ENCODE measurements at places on chromosomes 11 and 22.

GRCh38 chr11:94895451-94895850 is 77.9 kb downstream of the CWC15 start:
- no peak for DNase-seq

- DNase-seq = no peak
These were observed 1015.8 kb downstream of the BRD1 start for GRCh38 chr22:48811885-48812284.

GRCh38 chr22:31951194-31952093 is 7.1 kb downstream of the YWHAH start:
- DNase-seq = no peak

DNA sequence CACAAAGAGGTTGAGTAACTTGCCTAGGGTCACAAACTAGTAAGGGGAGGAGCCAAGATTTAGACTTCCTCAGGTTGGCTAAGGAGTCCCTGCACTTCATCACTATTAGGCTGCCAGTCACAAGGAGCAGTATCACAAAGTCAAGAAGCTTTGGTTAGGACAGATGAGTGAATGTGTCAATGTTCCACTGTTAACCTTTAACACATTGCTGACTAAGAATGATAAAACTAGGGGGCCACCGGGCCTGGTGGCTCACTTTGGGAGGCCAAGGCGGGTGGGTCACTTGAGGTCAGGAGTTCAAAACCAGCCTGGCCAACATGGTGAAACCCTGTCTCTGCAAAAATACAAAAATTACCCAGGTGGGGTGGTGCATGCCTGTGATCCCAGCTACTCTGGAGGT is 32.0 kb downstream of the TMEM123 start:
- DNase-seq = no peak

- no peak for DNase-seq
These were observed 23.2 kb upstream of the NRGN start for GRCh38 chr11:124716591-124716990.

DNA sequence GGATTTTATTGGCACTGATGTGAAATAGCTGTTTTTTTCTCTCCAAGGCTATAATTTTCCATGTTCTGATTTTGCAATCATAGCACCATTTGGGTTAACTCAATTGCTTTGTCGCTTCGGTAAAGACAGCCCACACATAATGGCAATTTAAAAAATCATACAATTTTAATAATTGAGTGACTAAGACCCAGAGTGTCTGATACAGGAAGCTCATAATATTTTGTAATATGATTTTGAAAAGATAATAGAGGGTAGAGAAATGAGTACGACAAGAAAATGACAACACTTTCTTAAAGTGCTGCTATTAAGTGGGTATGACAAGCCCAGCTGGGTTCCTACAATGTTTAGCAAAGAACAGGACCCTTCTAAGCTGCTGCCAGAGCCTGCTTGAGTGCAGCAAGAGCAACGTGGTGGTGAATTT is 439.1 kb downstream of the METTL15 start:
- DNase-seq = peak; percentile 17

DNA sequence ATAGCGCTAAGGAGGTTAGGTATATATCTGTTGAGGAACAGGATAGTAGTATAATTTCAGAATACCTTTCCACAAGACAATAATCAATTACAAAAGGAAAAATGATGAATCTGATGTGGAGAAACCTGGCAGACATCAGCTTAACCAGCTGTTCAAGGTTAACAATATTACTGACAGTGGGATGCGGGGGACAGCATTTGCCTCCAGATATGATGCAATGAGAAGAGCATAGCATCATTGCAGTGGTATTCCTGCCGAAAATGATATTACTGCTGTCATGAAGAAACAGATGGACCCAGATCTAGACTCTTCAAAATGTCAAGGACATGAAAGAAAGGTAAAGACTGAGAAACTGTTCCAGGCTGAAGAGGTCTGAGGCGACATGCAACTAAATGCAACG is 49.7 kb downstream of the RBFOX2 start:
- DNase-seq = no peak
